H9 (cell line): ENCODE measurements at places on chromosomes 6 and 20.

DNA sequence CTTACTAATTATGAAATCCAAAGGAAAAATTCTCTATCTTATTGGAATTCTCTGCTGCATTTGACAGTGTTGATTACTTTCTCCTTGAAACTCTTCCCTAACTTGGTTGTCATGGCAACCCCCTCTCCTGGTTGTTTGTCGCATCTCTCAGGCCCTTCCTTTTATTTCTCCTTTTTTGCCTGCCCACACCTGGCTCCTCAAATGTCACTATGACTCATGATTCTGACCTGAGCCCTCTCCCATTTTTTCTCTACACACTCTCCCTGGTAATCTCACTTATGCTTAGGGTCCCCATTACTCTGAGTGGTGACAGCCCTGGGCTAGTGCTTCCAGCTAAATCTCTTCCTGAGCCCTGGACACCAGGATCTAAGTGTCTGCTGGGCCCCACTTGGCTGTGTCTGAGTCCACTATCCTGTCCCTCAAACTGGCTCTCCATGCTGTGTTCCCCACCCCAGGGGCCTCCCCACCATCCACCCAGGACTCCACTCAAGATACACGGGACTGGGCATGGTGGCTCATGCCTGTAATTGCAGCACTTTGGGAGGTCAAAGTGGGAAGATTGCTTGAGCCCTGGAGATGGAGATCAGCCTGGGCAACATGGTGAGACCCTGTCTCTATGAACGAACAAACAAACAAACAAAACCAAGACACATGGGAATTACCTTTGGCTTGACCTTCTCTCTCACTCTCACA is 16.5 kb upstream of the NNAT start:
- H3K36me3 ChIP-seq, result no peaks in the 10 kb centered on the region; the same call in none of the 2 replicates
- H3K27ac ChIP-seq, result no peak overlapping the region
- peaks cover 10% of the 10 kb centered on the region; the same call in 1 of the 2 replicates for H3K4me1 ChIP-seq
- 0 out of 2 replicates have a peak, but pooled peaks cover 2% of the 10 kb centered on the region for H3K27me3 ChIP-seq

DNA sequence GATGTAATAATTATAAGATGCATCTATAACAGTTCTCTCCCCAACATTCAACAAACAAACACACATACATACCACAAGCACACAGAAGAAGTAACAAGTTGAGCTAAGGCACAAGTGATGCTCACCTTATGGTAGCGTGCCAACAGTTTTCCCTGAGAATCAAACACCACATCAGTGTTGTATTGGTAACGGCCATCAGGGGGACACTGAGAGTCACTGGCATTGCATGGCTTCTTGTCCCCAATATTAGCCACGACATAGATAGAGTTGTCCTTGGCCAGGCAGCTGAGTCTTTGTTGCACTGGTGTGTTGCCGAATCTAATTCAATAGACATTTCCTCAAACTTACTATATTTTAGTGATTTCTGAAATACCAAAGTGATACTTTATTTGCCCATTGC is 14.8 kb upstream of the VNN1 start:
- DNase-seq, result peak; percentile 36
- H3K27ac ChIP-seq, result no peak overlapping the region
- no peaks in the 10 kb centered on the region for H3K4me1 ChIP-seq
- H3K27me3 ChIP-seq, result no peaks in the 10 kb centered on the region
- no peaks in the 10 kb centered on the region for H3K36me3 ChIP-seq
- H3K4me3 ChIP-seq, result no peak overlapping the region

- no peaks in the 10 kb centered on the region for H3K27me3 ChIP-seq
- no peak overlapping the region for H3K27ac ChIP-seq
- H3K36me3 ChIP-seq, result no peaks in the 10 kb centered on the region
- H3K4me1 ChIP-seq, result no peaks in the 10 kb centered on the region
- H3K4me3 ChIP-seq, result no peak overlapping the region
Measured at GRCh38 chr6:34746104-34746846, 11.0 kb upstream of the SNRPC start.

DNA sequence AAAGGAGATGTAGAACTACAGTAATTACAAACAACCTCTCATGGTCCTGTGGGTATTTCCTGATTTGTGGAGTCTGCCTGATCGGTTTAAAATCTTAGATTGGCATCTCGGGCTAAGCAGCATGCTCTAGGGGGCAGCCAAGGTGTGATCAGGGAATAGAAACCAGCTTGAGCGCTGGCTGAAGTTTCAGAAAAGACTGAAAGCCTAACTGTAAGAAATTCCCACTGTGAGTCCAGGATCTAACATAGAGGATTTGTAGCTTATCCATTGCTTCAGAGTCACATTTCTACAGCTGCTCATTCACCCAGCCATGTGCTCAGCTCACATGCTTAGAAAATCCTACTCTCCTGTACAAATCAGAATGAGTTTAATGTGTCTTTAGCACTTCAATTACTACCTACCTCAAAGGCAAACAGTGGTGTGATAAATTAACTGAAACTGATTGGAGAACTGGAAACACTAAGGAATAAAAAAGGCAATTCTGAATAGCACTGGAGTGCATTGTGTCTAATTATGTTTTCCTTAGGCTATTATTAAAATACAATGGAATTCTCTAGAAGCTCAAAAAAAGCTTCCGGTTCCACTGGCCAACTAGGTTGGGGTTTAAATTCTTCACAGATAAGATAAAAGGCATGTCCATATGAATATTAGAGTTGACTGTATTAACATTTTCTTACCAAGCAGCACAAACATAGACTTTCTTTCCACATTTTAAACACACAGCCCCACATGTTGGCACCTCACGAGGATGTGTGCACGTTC is 73.8 kb upstream of the MPC1 start:
- H3K27ac ChIP-seq, result no peak overlapping the region
- no peak overlapping the region for H3K4me3 ChIP-seq
- H3K27me3 ChIP-seq, result no peaks in the 10 kb centered on the region
- no peaks in the 10 kb centered on the region for H3K4me1 ChIP-seq
- H3K36me3 ChIP-seq, result peaks cover 24% of the 10 kb centered on the region

DNA sequence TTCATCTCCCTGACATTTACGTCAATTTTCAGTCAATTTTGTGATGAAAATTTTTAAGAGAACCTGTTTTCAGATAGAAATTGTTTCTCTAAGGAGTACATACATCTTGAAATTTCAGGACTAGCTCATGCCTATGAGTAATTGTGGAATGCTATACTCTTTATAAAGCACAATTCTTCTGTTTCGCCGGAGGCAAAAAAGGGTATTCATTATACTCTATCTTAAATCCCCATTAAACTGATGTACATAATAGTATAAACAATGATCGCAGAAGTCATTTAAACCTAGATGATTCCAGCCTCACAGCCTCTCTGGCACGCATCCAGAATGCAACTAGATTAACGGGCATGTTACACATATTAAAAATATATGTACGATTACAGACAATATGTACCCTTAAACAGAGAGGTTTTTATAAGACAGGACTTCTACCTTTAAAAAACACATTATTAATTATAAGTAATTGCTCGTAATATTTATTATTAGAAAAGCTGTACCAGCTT is 62.6 kb downstream of the NRSN1 start:
- no peak overlapping the region for H3K27ac ChIP-seq
- H3K4me1 ChIP-seq, result no peaks in the 10 kb centered on the region
- no peaks in the 10 kb centered on the region for H3K36me3 ChIP-seq
- no peaks in the 10 kb centered on the region for H3K27me3 ChIP-seq
- H3K4me3 ChIP-seq, result no peak overlapping the region
- no peak for DNase-seq

DNA sequence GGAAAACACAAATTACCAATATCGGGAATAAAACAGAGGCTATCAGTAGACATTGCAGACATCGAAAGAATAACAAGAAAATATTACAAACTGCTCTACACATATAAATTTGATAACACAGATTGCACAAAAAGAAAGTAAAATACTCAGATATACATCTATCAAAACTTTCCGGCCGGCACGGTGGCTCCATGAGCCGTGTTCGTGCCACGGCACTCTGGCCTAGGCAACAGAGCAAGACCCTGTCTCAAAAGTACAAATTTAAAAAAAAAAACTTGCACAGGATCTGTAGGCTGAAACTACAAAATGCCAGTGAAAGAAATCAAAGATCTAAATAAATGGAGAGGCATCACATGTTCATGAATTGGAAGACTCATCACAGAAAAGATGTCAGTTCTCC is 49.4 kb downstream of the SNX5 start:
- H3K27me3 ChIP-seq, result no peaks in the 10 kb centered on the region
- no peak overlapping the region for H3K27ac ChIP-seq
- DNase-seq, result no peak
- no peaks in the 10 kb centered on the region for H3K4me1 ChIP-seq
- H3K4me3 ChIP-seq, result no peak overlapping the region

- no peak overlapping the region for H3K4me3 ChIP-seq
Measured at GRCh38 chr6:43490523-43490939, 13.2 kb downstream of the TJAP1 start.

DNA sequence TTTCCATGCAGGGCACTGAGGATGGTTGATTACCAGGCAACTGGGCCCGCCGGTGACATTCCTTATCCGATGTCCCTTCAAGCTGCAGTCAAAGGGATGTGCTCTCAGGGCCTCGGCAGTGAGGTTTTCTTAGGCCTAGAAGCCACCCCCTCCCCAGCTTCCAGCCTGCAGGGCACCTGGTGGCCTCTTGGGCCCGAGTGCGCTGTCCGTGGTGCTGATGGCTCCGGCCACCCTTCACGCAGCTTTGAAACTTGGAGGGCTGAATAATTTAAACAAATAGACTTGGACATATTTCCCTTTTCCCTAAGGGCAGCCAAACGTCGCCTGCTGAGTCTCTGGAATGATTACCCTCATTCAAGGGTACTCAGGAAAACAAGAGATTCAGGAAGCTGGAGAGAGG is 8.9 kb upstream of the MLN start:
- H3K27me3 ChIP-seq, result no peaks in the 10 kb centered on the region
- no peak overlapping the region for H3K27ac ChIP-seq
- H3K4me1 ChIP-seq, result peaks cover 23% of the 10 kb centered on the region; the same call in 1 of the 2 replicates
- H3K36me3 ChIP-seq, result no peaks in the 10 kb centered on the region
- DNase-seq, result peak; percentile 89

DNA sequence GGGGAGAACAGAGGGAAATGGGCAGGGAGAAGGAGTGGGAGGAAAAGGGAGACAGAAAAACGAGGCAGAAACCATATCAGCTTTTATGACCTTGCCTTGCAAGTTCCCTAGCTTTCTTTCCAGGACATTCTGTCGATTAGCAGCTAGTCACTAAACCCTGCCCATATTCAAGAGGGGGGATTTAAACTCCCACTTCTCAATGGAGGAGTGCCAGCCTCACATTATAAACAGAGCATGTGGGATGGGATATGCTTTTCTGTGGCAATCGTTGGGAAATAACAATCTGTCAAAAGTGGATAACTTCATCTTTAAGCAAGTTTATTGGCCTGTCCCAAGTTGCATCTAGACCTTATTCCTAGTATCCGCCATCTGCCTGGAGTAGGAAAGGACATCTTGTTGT is 57.0 kb upstream of the TMEM170B start:
- H3K4me1 ChIP-seq, result no peaks in the 10 kb centered on the region
- no peak for DNase-seq
- H3K4me3 ChIP-seq, result no peak overlapping the region
- H3K27me3 ChIP-seq, result no peaks in the 10 kb centered on the region

DNA sequence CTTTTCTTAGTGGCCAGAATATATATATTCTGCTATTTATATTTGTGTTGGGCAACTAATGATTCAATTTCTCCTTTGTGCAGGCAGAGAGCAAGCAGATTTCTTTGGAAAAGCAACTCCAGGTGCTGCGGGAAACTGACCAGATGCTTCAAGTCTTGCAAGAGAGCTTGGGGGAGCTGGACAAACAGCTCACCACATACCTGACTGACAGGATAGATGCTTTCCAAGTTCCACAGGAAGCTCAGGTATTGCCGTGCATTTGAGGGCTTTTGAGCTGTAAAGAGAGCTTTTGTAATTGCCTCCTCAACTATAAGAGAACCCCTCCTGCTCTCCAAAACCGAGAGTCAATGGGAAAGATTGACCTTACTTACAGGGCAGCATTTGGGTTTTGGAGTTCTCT is 203.5 kb downstream of the UTRN start:
- no peak overlapping the region for H3K4me3 ChIP-seq
- no peaks in the 10 kb centered on the region for H3K4me1 ChIP-seq
- peaks cover 39% of the 10 kb centered on the region for H3K36me3 ChIP-seq

DNA sequence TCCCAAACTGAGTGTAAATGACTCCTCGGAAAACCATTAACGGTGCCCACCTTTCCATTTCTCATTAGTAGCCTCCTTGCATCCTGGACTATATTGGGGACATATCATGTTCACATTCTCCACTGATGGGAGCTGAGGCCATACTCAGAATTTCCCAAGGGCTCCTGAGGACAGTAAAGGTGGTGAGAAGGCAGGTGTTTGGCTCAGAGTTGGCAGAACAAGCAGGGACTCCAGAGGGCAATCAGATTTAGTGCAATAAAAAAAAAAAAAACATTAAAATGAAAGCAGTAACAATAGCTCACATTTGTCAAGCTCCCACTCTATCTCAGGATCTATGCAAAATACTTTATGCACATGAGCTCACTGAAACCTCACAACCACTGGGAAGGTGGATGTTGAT is 401.4 kb downstream of the MAFB start:
- H3K27me3 ChIP-seq, result no peaks in the 10 kb centered on the region
- no peak for DNase-seq
- H3K27ac ChIP-seq, result no peak overlapping the region
- H3K4me1 ChIP-seq, result peaks cover 7% of the 10 kb centered on the region
- peaks cover 1% of the 10 kb centered on the region; the same call in 2 of the 3 replicates for H3K36me3 ChIP-seq

DNA sequence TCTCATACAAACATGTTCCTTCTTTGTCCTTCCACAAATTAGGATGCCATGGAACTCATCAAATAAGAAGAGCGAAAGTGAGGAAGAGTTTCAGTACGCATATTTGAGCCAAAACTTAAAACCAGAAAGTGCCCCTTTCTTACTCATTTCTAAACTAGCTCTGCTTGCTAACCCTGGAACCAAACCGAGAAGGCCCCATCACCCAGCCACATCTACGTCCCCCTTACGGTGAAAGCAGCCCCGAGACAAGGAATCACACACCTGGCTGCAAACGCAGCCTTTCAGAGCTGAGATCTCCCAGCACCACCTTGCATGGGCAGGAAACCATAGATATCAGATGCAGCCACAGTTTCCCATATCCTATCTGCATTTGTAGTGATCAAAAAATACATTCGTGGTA is 28.5 kb downstream of the TRERF1 start:
- no peak overlapping the region for H3K4me3 ChIP-seq
- H3K27me3 ChIP-seq, result no peaks in the 10 kb centered on the region
- H3K36me3 ChIP-seq, result peaks cover 1% of the 10 kb centered on the region; the same call in 2 of the 3 replicates
- no peak overlapping the region for H3K27ac ChIP-seq
- peaks cover 10% of the 10 kb centered on the region; the same call in 1 of the 2 replicates for H3K4me1 ChIP-seq

- peak; percentile 61 for DNase-seq
- no peak overlapping the region for H3K4me3 ChIP-seq
- no peaks in the 10 kb centered on the region; the same call in 1 of the 2 replicates for H3K4me1 ChIP-seq
- no peak overlapping the region for H3K27ac ChIP-seq
- H3K36me3 ChIP-seq, result no peaks in the 10 kb centered on the region
Measured at GRCh38 chr20:59159091-59159490, 4.5 kb upstream of the ZNF831 start.

- H3K27ac ChIP-seq, result no peak overlapping the region
- no peak for DNase-seq
- H3K27me3 ChIP-seq, result no peaks in the 10 kb centered on the region
- H3K4me3 ChIP-seq, result no peak overlapping the region
- peaks cover 6% of the 10 kb centered on the region; the same call in 1 of the 2 replicates for H3K36me3 ChIP-seq
Measured at GRCh38 chr6:75786152-75786551, 37.1 kb downstream of the MYO6 start.

- no peak overlapping the region for H3K4me3 ChIP-seq
- H3K27ac ChIP-seq, result no peak overlapping the region
- H3K4me1 ChIP-seq, result no peaks in the 10 kb centered on the region
- DNase-seq, result no peak
- H3K27me3 ChIP-seq, result no peaks in the 10 kb centered on the region; the same call in 1 of the 2 replicates
- no peaks in the 10 kb centered on the region for H3K36me3 ChIP-seq
Measured at GRCh38 chr20:59984541-59984940, 26.3 kb downstream of the CDH26 start.

- H3K36me3 ChIP-seq, result no peaks in the 10 kb centered on the region
- no peaks in the 10 kb centered on the region for H3K27me3 ChIP-seq
- no peak for DNase-seq
- H3K4me1 ChIP-seq, result peaks cover 2% of the 10 kb centered on the region; the same call in 1 of the 2 replicates
- no peak overlapping the region for H3K27ac ChIP-seq
- H3K4me3 ChIP-seq, result no peak overlapping the region
Measured at GRCh38 chr20:41314386-41314785, 3.1 kb downstream of the ZHX3 start.
